Airway epithelial cell (primary cell): ENCODE measurements at places on chromosomes 6 and 20. TPM values are rescaled to one million over a fixed set of nuclear protein-coding genes. Genes with fewer than 3 reads are reported as not detected.

MOG gene
- not detected in 2 replicates for total RNA-seq

GHRH gene
- not detected in 2 replicates for total RNA-seq

WFDC5 gene
- total RNA-seq = 0.56 and 1.2 TPM in 2 replicates

CTCFL gene
- total RNA-seq = not detected in 2 replicates

OPRL1 gene
- total RNA-seq = 0.28 and 1.6 TPM in 2 replicates

EYS gene
- total RNA-seq = 0.28 and 0.37 TPM in 2 replicates

MUCL3 gene
- not detected in 2 replicates for total RNA-seq

RTEL1 gene
- 12.5 and 13.0 TPM in 2 replicates for total RNA-seq

SEL1L2 gene
- not detected in 2 replicates for total RNA-seq

ASXL1 gene
- 15.0 and 18.1 TPM in 2 replicates for total RNA-seq

RAD21L1 gene
- total RNA-seq = not detected in 2 replicates

HIVEP2 gene
- total RNA-seq = 8.7 and 15.7 TPM in 2 replicates

SOX18 gene
- 0.07 TPM in 1 of 2 replicates, not detected in the other for total RNA-seq

HLA-DRA gene
- total RNA-seq = 0.35 TPM in 1 of 2 replicates, not detected in the other

PNPLA1 gene
- total RNA-seq = 0.14 and 0.23 TPM in 2 replicates

FYN gene
- total RNA-seq = 27.1 and 31.5 TPM in 2 replicates

COL11A2 gene
- total RNA-seq = 0.07 TPM in 1 of 2 replicates, not detected in the other

CST2 gene
- not detected in 2 replicates for total RNA-seq

REM1 gene
- not detected in 2 replicates for total RNA-seq

CBLN4 gene
- total RNA-seq = not detected in 2 replicates

IRF4 gene
- total RNA-seq = not detected in 2 replicates

LHFPL5 gene
- total RNA-seq = 0.21 TPM in 1 of 2 replicates, not detected in the other

FAM217A gene
- not detected in 2 replicates for total RNA-seq

ZC3H12D gene
- not detected in 2 replicates for total RNA-seq

VSX1 gene
- total RNA-seq = not detected in 2 replicates

LY6G6C gene
- total RNA-seq = 1.5 and 3.7 TPM in 2 replicates

HELZ2 gene
- total RNA-seq = 21.7 and 26.6 TPM in 2 replicates

CLDN20 gene
- 0.14 TPM in 1 of 2 replicates, not detected in the other for total RNA-seq

PCSK2 gene
- not detected in 2 replicates for total RNA-seq

KLHDC3 gene
- 64.0 and 68.7 TPM in 2 replicates for total RNA-seq

TP53TG5 gene
- total RNA-seq = not detected in 2 replicates

SAMD3 gene
- total RNA-seq = not detected in 2 replicates

OR5V1 gene
- total RNA-seq = not detected in 2 replicates

ZBP1 gene
- total RNA-seq = not detected in 2 replicates

ANKRD66 gene
- not detected in 2 replicates for total RNA-seq

PACSIN1 gene
- total RNA-seq = not detected in 2 replicates

SLC26A8 gene
- not detected in 2 replicates for total RNA-seq

ZNF311 gene
- total RNA-seq = 0.92 and 1.1 TPM in 2 replicates

ZBTB12 gene
- total RNA-seq = 0.46 and 0.99 TPM in 2 replicates

SLC17A1 gene
- total RNA-seq = not detected in 2 replicates

RIPOR3 gene
- 0.05 and 0.56 TPM in 2 replicates for total RNA-seq

RGS17 gene
- 3.3 and 3.6 TPM in 2 replicates for total RNA-seq
